ENCODE measurements at places on chromosomes 12 and 14.

DNA sequence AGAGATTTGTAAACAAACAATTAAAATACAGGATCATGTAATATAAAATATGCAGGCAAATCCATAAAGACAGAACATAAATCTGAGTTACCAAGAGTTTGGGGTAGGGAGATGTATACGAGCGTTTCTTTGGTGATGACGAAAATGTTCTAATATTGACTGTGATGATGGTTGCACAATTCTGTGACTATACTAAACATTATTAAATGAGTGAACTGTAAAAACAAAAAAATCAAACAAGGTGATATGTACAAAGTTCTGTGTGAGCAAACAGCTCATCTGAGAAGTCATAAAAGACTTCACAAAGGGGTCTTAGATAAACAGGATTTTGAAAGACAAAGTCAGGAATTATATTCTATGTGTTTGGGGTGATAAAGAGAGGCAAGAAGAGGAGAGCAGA is 127.9 kb downstream of the INSM2 start:
- DNase-seq = no peak

GRCh38 chr12:129670256-129670920 is 233.4 kb downstream of the TMEM132D start:
- no peak for DNase-seq

- DNase-seq = no peak
These were observed 18.8 kb downstream of the NCKAP5L start for GRCh38 chr12:49809381-49809905.

DNA sequence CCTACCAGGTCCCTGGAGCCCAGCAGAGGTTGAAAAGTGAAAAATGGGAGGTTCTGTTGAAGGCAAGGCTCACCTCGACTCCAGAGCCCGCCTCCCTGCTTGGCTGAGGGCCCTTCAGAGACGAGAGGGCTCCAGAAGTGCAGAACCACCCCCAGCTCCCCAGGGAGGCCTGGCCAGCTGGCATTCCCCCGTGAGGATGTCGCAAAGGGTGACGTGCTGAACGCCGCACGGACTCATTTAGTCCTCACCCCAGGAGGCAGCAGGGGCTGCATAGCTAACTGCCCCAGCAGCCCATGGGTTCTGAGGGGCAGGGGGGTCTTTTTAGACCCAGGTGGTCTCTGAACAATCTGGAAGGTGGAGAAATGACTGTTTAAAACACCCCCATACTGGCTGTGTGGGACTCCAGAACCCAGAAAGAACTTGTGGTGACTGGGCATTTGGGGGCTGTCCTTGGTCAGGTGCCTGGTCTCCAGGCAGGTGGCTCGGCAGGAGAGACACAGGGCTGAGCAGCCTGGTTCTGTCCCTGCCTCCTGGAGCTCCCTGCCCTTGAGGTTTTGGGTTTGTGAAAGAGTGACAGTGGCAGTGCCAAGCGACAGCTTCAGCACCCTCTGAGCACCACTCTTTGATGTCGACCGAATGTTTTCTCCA is 32.0 kb downstream of the ANAPC7 start:
- no peak for DNase-seq

- DNase-seq = no peak
These were observed 12.7 kb upstream of the TMCC3 start for GRCh38 chr12:94663071-94663470.

- no peak for DNase-seq
These were observed 50.4 kb upstream of the RIN3 start for GRCh38 chr14:92463141-92463540.

DNA sequence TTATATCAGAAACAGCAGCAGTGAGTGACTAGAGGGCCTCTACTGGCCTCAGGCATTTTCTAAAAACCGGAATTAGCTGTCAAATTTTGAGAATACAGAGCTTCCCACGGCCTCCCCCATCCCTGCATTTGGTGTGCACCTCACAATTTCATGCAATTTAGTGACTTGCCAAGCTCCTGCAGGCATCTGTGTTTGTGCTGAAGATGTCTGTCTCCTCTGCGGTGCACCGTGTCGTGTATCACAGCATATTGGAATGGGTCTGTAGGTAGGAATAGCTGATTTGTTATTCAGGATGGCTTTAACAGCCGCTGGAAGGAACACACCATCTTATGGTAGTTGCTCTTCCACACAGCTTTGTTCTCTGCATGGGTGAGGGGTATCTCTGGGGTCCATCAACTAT is 140.3 kb downstream of the SSPN start:
- no peak for DNase-seq

DNA sequence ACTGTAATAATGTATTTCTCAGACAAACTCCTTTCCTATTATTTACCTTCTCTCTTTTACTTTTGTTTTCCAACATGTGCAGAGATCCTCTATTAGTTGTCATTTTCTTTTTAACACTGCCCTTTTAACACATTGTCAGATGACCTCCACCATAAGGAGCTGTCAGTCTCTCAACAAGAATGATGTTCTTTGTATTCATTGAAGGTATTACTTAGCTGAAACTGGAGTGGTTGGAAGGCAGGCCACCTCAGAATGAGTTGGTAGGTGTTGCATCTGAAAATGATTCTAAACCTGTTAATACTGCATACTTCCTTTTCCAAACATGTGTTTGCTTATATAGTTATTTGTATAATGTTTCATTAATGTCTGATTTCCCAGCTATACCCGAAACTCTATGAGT is 16.9 kb downstream of the TMEM117 start:
- no peak for DNase-seq

GRCh38 chr12:66717036-66717673 is 38.3 kb upstream of the GRIP1 start:
- DNase-seq = no peak

- DNase-seq = no peak
These were observed 582 bp downstream of the LRRIQ1 start for GRCh38 chr12:85036733-85037132.

- peak; percentile 0 for DNase-seq
These were observed 70.4 kb downstream of the RPL10L start for GRCh38 chr14:46581036-46581671.

- DNase-seq = no peak
These were observed 196.8 kb downstream of the PPM1H start for GRCh38 chr12:62738105-62738504.

DNA sequence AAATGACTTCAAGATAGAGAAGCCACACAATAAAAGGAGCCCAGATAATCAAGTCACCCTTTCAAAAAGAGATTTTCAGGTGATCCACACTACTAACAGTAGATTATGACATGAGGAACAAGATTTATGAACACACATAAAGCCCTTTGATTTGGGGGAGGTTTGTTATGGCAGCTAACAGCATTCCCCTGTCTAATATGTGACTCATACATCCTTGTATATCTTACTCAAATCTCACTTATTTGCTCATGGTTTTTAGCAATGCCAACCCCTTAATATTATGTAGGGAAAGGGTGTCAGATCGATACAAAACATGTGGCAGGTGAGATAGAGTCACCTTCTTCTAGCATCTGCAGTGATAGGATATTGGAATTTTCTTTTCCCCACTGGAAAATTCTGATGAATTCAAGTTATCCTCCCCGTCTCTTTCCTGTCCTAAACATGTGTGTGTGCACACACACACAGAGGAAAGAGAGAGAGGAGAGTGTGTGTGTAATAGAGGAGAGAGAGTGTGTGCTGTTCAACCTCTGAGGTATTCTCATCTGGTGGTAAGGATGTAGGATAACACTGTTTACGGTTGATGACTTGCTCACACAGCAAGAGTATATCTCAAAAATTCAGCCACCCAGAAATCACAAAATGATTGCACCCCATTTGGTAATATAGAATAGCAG is 319.9 kb downstream of the KCNC2 start:
- no peak for DNase-seq

DNA sequence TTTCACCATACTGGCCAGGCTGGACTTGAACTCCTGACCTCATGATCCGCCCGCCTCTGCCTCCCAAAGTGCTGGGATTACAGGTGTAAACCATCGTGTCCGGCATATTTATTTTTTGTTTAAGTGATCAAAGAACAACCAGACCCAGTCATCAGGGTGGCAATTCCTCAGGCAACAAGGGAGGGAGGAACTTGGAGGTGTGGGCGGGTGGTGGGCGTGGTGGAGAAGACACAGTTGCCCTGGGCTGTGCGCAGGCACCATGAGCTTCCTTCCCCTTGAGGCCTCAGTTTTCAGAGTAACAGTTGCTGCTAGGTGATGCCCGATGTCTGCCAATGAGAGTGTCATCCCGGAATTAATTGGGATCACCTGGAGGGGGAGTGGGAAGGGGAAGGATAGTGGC is 191.7 kb downstream of the ALG10 start:
- DNase-seq = no peak

DNA sequence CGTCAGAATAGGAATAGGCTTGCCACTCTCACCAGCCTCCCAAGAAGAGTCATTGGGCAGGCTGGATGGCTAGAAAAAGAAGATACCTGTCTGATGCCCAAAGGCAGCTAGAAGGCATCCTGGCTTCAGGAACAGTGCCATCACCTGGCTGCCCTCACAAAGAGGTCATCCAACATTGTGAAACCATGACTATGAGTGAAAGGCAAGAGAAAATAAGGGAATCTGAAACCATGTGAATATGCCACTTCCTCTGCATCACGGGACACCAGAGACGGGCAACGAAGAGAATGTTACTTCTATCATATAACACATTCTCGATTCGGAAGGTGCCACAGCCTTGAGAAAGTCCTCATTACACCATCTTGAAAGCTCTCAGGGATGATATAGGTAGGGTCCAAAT is 182.0 kb downstream of the DAD1 start:
- no peak for DNase-seq

- no peak for DNase-seq
These were observed 43.8 kb upstream of the CSRNP2 start for GRCh38 chr12:51127050-51127729.

- no peak for DNase-seq
These were observed 22.3 kb downstream of the PLEKHG3 start for GRCh38 chr14:64726585-64726890.

GRCh38 chr12:9872162-9872561 is 3.0 kb upstream of the CLEC2B start:
- DNase-seq = no peak

DNA sequence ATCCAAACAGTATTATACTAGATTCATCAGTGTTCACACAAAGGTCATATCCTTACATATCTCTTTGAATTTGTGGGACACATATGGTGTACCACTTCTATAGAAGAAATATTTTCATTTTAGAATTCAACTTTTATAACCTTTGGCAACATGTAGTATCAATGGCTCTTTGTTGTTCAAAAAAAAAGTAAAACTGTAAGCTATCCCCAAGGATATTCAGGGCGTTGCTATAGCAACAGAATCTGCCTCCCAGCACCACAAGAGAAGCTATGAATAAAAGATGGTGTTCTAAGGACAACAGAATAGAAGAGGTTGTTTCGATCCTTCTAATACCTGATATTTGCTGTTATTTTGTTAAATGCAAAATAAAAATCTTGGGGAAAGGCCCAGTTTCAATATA is 139.3 kb downstream of the BRMS1L start:
- peak; percentile 27 for DNase-seq

- DNase-seq = no peak
These were observed 21.6 kb downstream of the C12orf71 start for GRCh38 chr12:27060740-27061139.

DNA sequence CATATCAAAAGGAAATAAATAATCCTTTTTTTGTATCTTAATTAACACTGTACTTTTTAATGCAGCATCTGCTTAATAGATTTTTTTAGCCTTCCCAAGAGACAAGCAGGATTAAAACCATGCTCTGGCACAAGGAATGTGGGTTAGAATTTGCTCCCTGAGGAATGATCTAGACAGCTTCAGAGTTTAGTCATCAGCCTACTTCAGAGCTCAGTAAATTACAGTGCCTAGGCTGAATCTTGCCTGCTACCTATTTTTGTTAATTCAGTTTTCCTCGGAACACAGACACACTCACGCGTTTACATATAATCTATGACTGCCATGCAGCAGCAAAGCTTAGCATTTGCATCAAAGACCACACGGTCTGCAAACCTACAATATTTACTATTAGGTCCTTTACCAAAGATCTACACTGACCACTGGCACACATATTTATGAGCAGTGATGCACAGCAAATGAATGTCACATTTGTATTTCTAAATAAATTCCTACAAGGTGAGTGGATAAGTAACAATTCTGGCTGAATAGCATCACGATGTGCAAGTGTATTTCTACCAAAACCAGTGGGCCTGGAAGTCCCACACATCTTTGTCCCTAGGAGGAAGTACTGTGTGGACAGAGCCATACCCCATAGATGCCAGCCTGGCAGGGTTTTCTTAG is 309.8 kb upstream of the TMEM132C start:
- no peak for DNase-seq

GRCh38 chr14:88554457-88555286 is at the start of gene PTPN21:
TSS of gene PTPN21 (minus strand) at chr14:88555007. CDS start at chr14:88550417, 4,590 bp downstream.
- DNase-seq = peak; percentile 88

- DNase-seq = no peak
These were observed at the start of gene LRP1-AS for GRCh38 chr12:57146961-57147944. TSS of gene LRP1-AS (minus strand) at chr12:57147619.

DNA sequence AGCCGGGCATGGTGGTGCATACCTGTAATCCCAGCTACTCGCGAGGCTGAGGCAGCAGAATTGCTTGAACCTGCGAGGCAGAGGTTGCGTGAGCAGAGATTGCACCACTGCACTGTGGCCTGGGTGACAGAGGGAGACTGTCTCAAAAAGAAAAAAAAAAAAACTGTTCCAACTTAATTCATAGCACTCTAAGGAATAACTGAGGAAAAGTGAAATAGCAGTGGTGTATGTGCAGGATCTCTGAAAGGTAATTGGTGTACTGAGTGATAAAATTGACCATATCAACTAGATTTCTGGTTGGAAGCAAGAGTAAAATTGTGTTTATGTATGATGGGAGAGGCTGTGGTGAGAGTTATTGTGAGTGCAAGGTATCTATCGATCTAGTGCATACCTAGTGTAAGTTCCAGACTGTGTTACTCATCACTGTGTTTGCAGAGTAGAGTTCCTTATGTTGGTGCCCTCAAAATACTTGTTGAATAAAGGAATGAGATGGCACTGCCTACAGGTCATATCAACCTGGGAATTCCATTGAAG is 6.3 kb downstream of the CAND1 start:
- DNase-seq = no peak

DNA sequence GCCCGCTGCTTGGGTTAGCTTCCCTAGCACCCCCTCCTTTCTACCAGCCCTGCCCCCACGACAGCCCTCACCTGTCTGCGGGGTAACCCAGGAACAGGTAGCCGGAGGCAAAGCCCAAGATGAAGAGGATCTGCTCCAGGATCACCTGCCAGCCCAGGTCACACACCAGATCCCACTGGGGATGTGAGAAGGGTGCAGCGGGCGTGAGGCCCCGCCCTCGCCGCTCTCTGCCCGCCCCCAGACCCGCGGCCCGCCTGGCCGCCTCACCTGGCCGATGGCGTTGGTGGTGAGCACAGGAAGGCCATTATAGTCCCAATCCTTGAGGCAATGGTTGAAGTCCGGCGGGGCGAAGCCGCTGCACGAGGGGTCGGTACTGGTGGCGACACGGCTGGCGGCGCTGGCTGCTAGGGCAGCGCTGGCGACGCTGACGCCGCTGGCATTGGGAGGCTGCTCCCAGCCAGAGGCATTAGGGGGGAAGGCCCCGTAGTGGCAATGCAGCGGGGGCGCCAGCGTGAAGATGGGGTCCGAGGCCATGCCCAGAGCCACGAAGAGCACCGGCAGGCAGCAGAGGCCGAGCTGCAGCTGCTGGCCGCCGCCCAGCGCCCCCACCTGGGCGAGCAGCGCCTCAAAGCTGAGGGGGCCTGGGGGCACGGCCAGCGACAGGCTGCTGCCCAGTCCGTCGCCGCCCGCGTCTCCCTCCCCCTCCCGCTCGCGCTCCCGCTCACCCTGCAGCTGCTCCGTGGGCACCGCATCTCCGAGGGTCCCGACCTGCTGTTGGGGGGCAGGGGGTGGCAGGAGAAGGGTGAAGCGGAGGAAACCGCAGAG is 794 bp downstream of the SLC22A17 start:
- peak; percentile 76 for DNase-seq

GRCh38 chr12:123767613-123768012 is 5.5 kb downstream of the DNAH10 start:
- DNase-seq = no peak

All from frontal cortex (tissue), 4 donors.